ENCODE measurements at places on chromosomes 16 and 17. TPM values are rescaled to one million over a fixed set of nuclear protein-coding genes. Genes with fewer than 3 reads are reported as not detected.

The KRTAP17-1 gene
- not detected for total RNA-seq

The CD300LG gene
- total RNA-seq: not detected

The TMIGD1 gene
- total RNA-seq: not detected

The SEPTIN12 gene
- not detected for total RNA-seq

The SYT17 gene
- total RNA-seq: 5.4 TPM

The LITAF gene
- total RNA-seq: 85.2 TPM

The SULT1A4 gene
- total RNA-seq: 1.2 TPM

The TEX2 gene
- total RNA-seq: 20.1 TPM

The CCL3 gene
- total RNA-seq: 1.1 TPM

The B9D1 gene
- total RNA-seq: 19.1 TPM

The FBXL19 gene
- total RNA-seq: 52.3 TPM

The ADGRG1 gene
- 13.1 TPM for total RNA-seq

The CCDC200 gene
- total RNA-seq: not detected

The CDH1 gene
- total RNA-seq: 65.8 TPM

The KRT12 gene
- total RNA-seq: not detected

The SEPTIN1 gene
- total RNA-seq: 1.7 TPM

The GRIN2C gene
- total RNA-seq: 0.10 TPM

The RNF43 gene
- 4.7 TPM for total RNA-seq

The PRSS53 gene
- total RNA-seq: 3.4 TPM

The PITPNM3 gene
- total RNA-seq: 0.44 TPM

The CEP131 gene
- 26.0 TPM for total RNA-seq

The PAFAH1B1 gene
- total RNA-seq: 120 TPM

The DHX8 gene
- total RNA-seq: 45.6 TPM

The SERPINF2 gene
- total RNA-seq: 0.77 TPM

The FBXW10B gene
- total RNA-seq: 0.54 TPM

The TBC1D3H gene
- total RNA-seq: not detected

The ZNF597 gene
- 2.7 TPM for total RNA-seq

The PABPN1L gene
- not detected for total RNA-seq

The SARM1 gene
- total RNA-seq: 17.4 TPM
